Uterine smooth muscle cell (primary cell): ENCODE measurements at places on chromosomes 4 and X. TPM values are rescaled to one million over a fixed set of nuclear protein-coding genes. Genes with fewer than 3 reads are reported as not detected.

APEX2 gene
- 5.7 and 7.4 TPM in 2 replicates for total RNA-seq

LARP1B gene
- 30.3 and 39.4 TPM in 2 replicates for total RNA-seq

CPLX1 gene
- under 0.01 TPM in 1 of 2 replicates, not detected in the other for total RNA-seq

UCHL1 gene
- total RNA-seq = 680 and 1,019 TPM in 2 replicates

DCAF4L1 gene
- 0.11 and 0.12 TPM in 2 replicates for total RNA-seq

ZNF674 gene
- total RNA-seq = 2.7 and 5.7 TPM in 2 replicates

TMPRSS11A gene
- total RNA-seq = not detected in 2 replicates
